ENCODE measurements at places on chromosomes 7 and 10. TPM values are rescaled to one million over a fixed set of nuclear protein-coding genes. Genes with fewer than 3 reads are reported as not detected.

Gene LRRC17
- total RNA-seq = 4.9 TPM

Gene ZNF775
- 5.4 TPM for total RNA-seq

Gene TMEM178B
- total RNA-seq = under 0.01 TPM

Gene HUS1
- 22.1 TPM for total RNA-seq

Gene HOXA13
- not detected for total RNA-seq

All from hair follicle dermal papilla cell (primary cell).